ENCODE measurements at places on chromosomes 12 and 14.

GRCh38 chr12:121565076-121565475 lies 15.7 kb downstream of the KDM2B start:
- DNase-seq = no peak

DNA sequence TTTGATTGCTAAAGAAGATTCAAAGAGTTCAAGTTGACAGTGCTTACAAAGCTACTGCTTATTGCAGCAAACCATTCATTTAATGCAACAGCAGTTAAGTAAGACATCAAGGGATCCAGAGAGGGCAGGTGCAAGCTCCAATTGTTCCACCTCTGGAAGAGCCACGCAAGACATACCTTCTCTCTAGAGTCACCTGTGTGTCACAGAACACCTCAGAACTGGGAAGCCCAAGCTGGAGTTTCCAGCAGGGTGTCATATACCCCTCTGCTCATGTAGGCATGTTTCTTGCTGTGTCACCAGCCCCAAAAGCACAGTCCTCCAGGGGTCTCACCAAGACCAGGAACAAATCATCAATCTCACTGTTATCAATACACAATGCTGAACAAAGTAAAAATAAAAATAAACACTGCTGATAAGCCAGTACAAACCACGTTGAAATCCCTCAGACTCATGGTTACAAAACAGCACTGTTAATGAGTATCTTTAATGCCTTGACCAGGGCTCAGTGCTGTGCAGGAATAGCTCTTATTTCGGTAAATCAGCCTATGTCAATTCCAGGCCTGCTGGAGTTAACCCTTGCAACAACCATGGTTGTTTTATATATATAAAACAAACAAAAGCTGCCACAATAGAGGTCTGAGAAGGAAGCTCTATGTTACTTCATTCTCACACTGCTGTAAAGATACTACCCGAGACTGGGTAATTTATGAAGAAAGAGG lies 37.4 kb upstream of the BATF start:
- DNase-seq = no peak

GRCh38 chr14:103129301-103130016 lies 6.2 kb downstream of the TNFAIP2 start:
- DNase-seq = no peak

DNA sequence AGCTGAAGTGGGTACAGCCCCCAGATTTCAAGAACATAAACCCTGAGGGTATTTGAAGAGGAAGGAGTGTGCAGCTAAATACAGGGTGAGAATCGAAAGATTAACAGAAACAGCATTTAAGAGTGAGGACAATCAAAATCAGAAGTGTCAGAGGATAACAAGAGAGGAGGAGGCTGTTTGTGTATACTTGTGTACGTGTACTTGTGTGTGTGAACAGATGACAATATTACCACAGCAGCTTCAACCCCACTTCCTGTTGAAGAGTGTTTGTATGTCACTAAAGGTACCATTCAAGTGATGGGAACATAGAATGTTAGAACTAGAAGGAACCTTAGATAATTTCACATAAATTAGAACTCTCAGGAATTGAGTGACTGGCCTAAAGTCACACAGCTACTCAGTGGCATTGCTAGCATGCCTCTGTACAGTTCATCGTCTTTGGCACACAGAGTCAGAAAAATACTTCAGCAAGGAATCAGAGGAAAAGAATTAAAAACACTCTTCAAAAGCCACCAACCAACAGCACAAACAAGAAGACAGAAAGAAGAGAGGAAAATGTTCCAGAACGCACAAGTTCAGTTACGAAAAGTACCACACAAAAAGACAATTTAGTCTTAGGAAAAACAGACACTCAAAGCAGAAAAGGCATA lies 164.3 kb upstream of the BCL2L14 start:
- peak; percentile 65 for DNase-seq

GRCh38 chr12:56299308-56299852 lies 750 bp downstream of the CS start:
- peak; percentile 11 for DNase-seq

DNA sequence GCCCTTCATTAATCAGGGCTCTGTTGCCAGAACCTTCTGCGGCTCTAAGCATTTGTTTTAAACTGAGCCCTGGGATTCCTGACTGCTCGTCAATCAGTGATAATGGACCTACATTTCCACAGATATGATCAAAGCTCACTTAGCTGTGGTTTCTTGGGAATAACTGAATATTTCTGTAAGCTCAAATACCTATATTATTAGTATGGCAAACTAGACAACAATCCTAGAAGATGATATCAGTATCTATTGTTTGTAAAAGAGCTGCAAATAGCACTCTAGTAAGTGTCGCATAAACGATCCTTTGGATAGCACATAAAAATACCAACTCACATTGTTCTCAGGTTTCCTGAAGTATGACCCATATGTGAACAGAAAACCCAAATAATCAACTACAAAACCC lies 150.4 kb downstream of the PPM1H start:
- peak; percentile 49 for DNase-seq
